Bladder microvascular endothelial cell (primary cell): ENCODE measurements at places on chromosomes 2 and 18. TPM values are rescaled to one million over a fixed set of nuclear protein-coding genes. Genes with fewer than 3 reads are reported as not detected.

Gene NT5C1B
- not detected in 2 replicates for total RNA-seq

Gene KCTD1
- 5.8 and 8.7 TPM in 2 replicates for total RNA-seq

Gene DES
- total RNA-seq = not detected in 2 replicates

Gene AAMP
- 132 and 186 TPM in 2 replicates for total RNA-seq

Gene KLHL29
- total RNA-seq = 1.3 and 6.5 TPM in 2 replicates

Gene ATP6V1B1
- 0.76 and 1.1 TPM in 2 replicates for total RNA-seq

Gene NPHP1
- total RNA-seq = 1.9 and 2.5 TPM in 2 replicates

Gene IL36A
- not detected in 2 replicates for total RNA-seq

Gene EFR3B
- total RNA-seq = 0.49 and 2.2 TPM in 2 replicates

Gene CD8A
- not detected in 2 replicates for total RNA-seq
